Central memory CD4-positive, alpha-beta T cell (primary cell): ENCODE measurements at places on chromosomes 16 and 17.

DNA sequence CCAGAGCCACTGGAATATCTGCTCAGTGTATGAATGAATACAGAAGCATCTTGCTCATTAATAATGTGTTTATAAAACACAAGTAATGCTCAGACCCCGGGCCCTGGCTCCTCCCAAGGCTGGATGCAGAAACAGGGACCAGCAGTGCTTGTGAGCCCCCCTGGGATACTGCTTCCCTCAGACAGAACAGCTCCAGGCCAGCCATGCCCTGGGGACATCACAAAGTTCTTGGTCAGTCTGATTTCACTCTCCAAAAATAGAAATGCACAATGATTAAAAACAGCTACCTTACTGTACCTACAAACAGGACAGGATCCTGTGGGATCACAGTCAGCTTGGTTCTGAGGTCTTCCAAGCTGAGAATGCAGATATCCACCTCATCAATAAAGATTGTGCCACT is 68.2 kb downstream of the ABCC12 start:
- DNase-seq = no peak

DNA sequence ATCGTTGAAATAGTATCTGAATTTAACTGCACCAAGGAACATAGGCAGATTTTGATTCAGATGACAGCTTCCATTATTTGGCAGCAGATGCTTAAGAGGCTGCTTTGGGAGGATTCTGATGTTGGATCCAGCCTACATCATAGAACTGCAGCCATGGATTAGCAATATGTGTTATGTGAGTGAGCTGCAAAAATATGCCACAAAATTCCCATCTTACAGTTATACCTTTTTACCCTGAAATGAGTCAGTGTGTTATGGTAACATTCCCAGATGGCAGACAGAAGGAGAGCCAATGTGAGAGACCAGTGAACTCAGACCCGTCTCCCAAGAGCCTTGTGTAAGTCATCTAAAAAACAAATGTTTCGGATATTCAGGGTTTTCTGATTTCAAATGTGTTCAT is 206.1 kb downstream of the CDH13 start:
- no peak for DNase-seq

GRCh38 chr17:42193969-42194899 is at the start of gene GHDC:
GHDC (minus strand) TSS chr17:42194494; CDS start chr17:42193581, 913 bp downstream.
- DNase-seq = peak; percentile 72

- DNase-seq = no peak
Observed at GRCh38 chr17:81387100-81388090, 7.9 kb upstream of the BAHCC1 start.

DNA sequence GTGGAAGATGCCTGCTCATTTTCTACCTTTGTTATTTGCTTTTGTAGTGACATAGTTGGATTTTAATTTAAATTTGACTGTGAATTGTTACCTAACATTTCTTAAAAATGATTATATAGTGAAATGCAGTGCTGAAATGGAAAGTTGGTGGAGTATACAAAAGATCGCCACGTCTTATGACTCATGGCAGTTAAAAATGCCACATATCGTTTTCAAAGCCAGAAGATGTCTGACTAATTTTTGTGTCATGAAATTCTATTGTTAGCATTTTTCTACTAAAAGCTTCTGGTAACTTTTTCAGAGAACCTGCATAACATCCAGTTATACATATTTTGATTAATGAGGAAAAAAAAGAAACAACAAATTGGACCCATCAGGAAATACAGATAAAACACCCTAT is 20.6 kb downstream of the MAP2K4 start:
- no peak for DNase-seq

- no peak for DNase-seq
Observed at GRCh38 chr17:53032861-53033271, 789.9 kb upstream of the KIF2B start.

DNA sequence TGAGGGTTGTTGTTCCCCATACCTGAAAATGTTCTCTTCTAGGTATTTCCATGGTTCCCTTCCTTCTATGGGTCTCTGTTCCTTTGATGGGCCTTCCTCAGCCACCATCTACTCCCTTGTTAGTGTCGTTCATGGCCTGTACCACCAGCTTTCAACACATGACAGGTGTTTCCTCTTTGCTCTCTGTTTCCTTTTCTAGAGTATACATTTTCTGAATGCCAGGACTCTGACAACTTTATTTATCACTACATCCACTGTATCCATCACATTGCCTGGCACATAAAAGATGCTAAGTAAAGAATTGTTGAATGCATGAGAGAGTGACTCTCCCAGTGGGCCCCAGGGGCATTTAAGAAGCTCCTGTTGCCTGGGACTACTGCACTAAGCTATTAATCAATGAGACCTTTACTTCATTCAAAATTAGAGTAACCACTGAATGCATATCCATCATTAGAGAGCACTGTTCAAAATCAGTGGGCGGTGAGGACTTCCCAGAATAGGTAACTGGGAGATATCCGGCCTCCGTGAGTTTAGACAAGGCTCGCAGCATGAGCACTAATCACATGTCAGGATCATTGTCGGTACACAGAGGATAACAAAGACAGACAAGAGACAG is 255.0 kb downstream of the CBLN1 start:
- DNase-seq = no peak

DNA sequence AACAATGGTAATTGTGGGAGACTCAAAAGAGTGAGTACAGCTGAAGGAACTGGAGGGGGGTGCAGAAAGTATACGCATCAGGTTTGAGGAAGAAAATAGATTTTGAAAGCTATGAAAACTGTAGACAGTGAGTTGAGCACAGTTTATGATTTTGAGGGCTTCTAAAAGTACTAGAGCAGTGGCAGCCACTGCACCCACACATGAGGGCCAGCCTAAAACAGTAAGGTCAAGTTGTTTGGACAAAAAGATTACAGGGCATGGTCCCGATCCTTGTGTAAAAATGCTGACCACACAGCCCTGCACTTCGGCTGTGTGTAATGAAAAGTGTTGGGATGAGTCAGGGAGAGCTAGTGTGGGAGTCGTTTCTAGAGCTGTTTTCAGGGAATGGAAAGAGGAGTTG is 2282.1 kb downstream of the TP53TG3F start:
- no peak for DNase-seq

- no peak for DNase-seq
Observed at GRCh38 chr16:57377080-57377841, 5.0 kb downstream of the CX3CL1 start.

DNA sequence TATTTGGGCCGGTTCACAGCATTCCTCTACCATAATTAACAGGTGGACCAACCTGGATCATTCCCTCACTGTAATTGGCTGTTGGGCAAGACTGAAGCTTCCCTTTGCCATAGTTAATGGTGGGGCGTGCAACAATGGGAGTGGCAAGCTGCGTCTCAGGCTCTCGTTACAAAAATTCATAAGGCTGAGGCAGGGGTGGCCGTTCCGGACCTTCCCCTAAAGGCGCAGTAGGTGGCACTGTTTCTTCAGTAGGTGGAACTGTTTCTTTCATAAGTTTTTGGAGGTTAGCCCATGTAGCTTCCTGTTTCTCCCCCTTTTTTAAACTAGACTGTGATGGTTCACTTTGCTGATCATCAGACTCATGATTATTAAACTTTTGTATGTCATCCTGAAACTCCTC is 17.0 kb upstream of the TMC5 start:
- no peak for DNase-seq

DNA sequence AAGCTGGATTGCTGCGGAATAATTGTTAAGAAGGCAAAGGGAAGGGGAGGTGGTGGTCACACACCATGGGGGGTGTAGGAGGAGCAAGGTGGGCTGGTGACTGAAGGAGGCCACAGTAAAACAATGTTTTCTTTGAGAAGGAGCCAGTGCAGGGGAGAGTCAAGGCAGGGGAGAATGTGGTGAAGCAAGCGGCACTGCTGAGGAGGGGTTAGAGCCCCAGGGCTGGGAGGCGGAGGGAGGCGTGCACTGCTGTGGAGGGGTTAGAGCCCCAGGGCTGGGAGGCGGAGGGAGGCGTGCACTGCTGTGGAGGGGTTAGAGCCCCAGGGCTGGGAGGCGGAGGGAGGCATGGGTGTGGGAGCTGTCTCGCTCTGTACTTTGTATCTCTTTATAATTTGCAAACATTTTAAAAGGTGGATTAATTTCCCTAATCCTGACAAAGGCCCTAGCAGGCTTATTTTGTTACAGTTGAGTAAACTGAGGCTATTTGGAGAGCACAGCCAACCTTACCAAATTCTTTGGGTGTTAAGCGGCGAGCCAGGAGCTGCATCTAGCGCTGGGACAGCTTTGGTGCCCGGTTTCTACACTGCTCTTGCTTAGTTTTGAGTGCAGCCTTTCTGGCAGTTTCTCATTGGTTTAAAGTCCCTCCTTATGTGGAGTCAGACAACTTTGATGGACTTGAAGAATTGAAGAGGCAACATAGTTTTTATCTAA is 20.9 kb downstream of the RPTOR start:
- DNase-seq = no peak

GRCh38 chr17:4574448-4575045 is 9.8 kb upstream of the SMTNL2 start:
- DNase-seq = no peak

GRCh38 chr17:2709183-2709661 is 2.3 kb downstream of the CLUH start:
- DNase-seq = no peak

DNA sequence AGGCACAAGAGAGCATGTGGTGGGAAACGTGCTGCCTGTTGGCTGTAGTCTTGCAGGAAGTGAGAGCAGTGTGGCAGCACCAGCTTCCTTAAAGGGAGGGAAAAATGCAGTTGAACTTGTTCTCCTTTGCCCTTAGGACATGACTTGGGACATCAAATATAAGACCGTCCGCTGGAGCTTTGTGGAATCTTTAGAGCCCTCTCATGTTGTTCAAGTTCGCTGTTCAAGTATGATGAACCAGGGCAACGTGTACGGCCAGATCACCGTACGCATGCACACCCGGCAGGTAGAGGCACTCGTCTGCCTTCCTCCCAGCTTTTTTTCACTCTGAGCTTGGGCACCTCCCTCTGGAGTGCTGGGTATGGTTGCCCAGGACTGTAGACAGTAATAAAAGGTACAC is 23.3 kb downstream of the GPR179 start:
- DNase-seq = no peak

DNA sequence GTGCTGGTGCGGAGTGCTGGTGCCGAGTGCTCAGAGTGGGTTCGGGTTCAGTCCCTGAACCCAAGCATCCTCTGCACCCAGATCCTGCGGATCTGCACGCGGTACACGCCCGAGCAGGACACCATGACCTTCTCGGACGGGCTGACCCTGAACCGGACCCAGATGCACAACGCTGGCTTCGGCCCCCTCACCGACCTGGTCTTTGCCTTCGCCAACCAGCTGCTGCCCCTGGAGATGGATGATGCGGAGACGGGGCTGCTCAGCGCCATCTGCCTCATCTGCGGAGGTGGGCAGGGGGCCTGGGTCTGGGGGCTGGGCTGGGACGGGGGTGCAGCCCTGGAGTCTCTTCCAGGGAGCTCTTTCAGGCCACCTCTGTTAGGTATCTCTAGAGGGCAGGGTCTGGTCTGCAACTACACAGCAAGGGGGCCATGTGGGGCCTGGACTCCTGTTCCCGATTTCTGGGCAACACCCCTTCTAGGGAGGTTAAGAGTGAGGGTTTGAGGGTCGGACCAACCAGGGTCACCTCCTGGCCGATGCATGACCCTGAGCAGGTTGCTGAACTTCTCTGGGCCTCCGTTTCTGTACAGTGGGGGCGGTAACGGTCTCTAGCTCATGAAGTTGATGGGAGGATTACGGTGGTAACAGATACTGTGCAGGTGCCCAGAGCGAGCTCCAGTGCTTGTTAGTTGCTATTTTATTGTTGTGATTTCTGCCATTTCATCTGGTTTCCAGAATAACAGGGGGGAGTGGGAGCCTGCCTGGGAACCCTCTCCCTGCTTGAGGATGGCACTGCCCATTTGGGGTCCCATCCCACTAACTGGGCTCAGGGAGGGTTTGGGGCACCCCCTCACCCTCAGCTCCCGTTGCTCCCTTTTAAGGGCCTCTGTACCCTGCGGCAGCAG is 10.1 kb downstream of the GJD3 start:
- no peak for DNase-seq

DNA sequence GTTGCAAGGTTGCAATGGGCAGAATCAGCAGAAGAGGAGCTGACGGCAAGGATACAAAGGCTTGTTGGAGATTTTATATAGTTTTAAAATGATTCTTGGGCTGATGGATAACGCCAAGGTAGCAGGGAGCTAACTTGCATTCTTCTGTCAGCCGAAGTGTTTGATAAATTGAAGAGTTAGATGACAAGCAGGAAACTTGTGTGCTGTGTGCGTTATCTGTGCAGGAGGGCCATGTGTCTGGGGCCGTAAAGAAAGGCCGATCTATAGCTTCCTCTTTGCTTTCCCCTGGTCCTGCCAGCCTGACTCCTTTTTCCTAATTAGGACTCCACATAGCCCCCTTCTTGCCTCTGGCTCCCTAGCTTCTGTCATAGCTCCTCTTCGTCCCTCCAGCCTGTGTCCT is 6.7 kb upstream of the WWOX start:
- no peak for DNase-seq

DNA sequence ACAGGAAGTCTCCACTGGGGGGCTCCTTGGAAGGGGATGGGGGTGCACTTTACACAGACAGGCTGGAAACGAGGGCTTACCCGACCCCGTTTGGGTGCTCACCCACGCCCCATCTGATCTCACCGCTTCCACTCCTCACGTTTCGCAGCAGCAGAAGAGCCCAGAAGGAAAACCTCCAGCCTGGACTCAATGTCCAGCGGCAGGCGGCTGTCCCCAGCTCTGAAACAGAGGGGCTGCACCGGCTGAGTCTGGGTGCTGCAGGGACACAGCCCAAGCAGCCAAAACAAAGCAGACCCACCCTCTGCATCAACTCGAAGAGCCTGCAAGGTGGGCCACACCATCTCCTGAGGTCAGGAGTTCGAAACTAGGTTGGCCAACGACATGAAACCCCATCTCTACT is 3.9 kb downstream of the MEAK7 start:
- no peak for DNase-seq

GRCh38 chr17:73122953-73123605 is 30.6 kb upstream of the SLC39A11 start:
- DNase-seq = no peak

DNA sequence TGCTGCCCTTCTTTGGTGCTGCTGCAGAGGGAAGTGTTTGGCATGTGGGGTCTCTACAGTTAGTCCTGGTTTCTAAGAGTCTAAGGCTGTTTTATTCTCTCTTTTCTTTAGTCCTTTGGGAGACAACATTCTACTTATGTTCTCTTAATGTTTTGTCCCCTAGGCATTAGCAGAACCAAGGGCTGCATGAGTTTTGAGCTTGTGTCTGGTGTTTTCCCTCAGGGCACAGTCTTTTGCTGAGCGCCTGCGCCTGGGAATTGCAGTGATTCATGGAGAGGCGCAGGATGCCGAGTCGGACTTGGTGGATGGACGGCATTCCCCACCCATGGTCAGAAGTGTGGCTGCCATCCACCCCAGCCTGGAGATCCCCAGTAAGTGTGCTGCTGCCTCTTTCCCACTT is 41.1 kb upstream of the SLC5A10 start:
- no peak for DNase-seq

DNA sequence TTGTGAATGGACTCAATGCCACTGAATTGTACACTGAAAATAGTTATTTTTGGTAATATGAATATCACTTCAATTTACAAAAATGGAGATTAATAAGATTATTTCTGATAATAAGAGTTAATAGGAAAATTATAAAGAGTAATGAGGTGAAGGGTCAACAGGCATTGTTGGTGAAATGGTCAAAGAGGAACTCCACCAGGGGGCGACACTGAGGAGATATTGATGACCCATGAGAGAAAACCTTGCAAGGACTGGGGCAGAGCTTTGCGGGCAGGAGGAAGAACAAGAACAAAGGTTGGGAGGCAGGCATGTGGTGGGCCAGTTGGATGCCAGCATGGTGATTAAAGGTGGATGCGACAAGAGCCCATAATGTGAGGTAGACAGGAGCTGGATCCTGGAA is 74.0 kb upstream of the XYLT1 start:
- no peak for DNase-seq
